ENCODE measurements at places on chromosomes 4 and X.

- DNase-seq = no peak
Observed at GRCh38 chr4:98618680-98619079, 39.7 kb downstream of the TSPAN5 start.

GRCh38 chr4:133856731-133857355 lies 344.7 kb downstream of the PABPC4L start:
- DNase-seq = no peak

DNA sequence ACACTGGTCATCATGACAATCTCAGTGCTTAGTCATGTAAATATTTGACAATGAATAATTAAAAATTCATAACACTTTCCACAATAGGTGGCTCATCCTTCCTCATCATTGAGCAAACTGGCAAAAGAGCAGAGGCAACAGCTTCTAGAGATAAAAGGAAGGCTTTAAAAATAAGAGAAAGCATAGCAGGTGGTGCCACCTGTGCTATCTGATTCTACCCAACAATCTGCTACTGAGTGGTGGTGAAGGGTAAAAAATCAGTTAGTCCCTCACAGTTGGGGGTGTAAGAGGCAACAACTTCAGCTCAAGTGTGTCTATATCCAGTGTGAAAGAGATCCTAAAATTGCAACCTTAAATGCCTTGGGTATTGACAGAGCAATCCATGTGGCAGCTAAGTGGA lies 280.1 kb upstream of the PPARGC1A start:
- DNase-seq = no peak

GRCh38 chr4:24443200-24443599 lies 141.2 kb downstream of the DHX15 start:
- no peak for DNase-seq

DNA sequence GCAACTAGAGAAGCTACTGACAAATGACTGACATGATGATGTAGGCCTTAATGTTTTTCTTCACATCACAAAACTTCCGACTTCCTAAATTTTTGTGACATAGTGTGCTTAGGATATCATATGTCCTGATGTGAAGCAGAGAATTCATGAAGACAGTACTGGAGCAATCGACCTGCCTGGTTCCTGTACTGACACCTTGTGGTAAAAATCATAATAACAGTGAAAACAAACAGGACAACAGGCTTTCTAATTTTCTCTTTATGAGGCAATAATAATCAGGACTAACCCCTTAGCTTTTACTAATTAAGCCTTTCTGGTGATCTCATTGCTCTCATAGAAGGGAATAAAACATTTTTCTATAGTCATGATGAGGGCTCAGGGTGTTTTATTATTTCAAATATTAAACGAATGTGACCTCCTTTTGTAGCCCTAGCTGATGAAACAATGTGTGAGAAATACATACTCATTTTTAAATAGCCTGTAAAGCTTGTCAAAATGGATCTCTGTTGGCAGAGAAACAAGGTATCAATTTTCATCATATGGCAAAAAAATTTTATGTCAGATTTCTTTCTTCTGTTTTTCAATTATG lies 158.4 kb downstream of the TENT5D start:
- DNase-seq = no peak

- no peak for DNase-seq
Observed at GRCh38 chr4:11608992-11609391, 180.3 kb upstream of the HS3ST1 start.

- DNase-seq = no peak
Observed at GRCh38 chrX:96756491-96756890, 71.8 kb downstream of the DIAPH2 start.

DNA sequence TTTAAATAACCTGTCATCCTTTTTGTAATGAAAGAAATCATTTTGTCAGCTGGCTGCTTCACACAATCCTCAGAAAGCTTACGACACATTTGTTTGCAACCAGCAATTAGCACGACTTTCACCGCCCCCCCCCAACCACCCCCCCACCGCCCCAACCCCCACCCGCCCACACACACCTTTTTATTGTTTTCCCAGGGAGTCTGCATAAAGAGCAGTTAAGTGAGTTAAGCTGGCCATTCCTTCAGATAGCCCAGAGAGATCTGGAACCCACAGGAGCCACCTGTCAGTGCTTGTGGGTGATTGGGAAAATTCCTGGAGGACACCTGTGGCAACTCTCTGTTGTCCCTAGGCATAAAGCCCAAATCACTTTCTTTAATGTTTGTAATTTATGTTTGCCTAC lies 175.7 kb upstream of the FMR1 start:
- no peak for DNase-seq

- no peak for DNase-seq
Observed at GRCh38 chr4:76963131-76963750, 13.7 kb downstream of the SEPTIN11 start.

DNA sequence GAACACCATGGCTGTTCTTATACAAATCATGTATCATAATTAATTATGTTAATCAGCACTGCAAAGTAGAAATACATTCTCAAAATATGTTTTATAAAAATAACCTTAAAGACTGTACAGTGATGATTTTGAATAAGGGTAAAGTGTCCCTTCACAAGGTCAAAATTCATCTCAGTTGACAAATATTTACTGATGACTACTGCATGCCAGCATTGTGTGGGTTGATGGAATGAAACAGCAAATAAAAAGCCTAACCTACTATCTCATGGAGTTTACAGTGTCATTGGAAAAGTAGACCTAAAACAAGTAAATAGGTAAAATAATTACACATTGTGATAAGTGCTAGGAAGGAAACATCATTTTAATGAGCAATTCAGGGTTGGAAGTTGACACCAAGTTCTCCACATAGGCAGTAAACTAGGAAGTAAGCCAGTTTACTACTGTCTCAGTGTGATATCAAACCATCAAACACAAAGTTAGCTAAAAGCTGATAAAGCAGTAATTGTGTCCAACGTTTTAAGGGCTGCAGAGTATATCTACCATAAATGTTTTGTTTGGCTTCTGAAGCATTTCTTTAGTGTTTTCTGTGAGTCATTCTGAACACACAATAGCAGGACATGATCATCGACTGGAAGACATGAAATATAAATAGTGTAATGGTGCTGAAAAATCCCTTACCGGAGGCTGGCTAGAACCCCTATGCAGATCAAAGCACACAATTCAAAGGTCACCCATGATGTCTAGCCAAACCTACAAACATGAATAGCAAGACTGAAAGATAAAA lies 221.8 kb downstream of the DACH2 start:
- no peak for DNase-seq

GRCh38 chr4:121794505-121795188 lies 6.5 kb upstream of the EXOSC9 start:
- no peak for DNase-seq

GRCh38 chr4:44146516-44146915 lies 302.1 kb downstream of the KCTD8 start:
- no peak for DNase-seq

DNA sequence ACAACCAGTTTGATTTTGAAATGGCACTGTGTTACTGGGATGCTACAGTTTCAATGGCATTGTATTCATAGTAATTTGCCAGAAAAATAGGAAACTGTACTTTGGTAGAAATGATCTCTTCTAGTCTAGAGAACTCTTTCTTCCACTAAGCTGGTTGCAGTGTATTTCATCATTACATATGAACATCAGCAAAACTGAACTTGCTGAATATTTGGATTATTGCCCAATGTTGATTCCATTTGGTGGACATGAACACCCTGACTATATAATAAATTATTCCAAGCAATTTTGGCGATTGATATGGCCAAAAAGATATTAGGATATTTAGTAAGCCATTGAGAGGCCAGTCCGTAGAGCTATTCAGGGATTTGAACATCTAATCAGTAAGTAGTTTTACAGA lies 191.8 kb upstream of the CXorf66 start:
- no peak for DNase-seq

- no peak for DNase-seq
Observed at GRCh38 chr4:54320826-54321685, 92.0 kb downstream of the PDGFRA start.

- DNase-seq = peak; percentile 4
Observed at GRCh38 chrX:51332188-51332942, at the start of gene NUDT10. NUDT10 (plus strand) TSS chrX:51332822; CDS start chrX:51332966, 144 bp downstream.

GRCh38 chr4:148152868-148153625 lies 289.2 kb downstream of the NR3C2 start:
- no peak for DNase-seq

DNA sequence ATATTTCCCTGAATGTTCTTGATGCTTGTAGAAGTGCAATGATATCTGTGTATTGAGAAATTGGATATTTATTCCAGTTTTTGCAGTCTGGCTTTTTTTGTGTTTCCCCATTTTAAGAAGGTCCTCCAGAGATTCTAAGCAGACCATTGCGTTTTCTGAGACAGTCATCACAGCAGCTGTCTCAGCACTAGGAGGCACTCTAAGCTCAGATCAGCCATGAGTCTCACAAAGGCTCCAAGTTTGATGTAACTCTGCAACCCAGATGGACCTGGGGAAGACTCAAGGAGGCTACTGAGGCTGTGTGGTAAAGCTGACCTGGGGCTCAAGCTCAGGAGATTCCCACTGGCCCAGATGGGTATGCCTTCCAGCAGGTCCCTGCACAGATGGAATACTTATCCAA lies 89.3 kb upstream of the CYLC1 start:
- DNase-seq = no peak

DNA sequence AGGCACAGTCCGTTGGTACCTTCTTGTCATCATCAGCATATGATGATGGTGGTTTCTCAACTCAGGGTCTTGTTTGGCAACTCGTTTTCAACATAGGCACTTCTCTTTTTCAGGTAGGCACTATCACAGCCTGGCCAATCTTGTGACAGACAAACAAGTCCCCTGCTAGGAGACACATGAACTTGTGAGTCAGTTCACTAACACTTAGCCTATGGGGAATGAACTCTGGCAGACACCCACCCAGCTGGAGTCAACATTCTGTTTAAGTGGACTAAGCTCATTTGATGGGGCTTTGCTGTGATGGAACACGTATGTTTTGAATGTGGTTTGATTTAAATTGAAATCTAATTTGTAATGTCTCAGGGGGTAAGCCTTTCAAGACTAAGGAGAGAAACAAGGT lies 100.7 kb upstream of the MAMLD1 start:
- DNase-seq = no peak

DNA sequence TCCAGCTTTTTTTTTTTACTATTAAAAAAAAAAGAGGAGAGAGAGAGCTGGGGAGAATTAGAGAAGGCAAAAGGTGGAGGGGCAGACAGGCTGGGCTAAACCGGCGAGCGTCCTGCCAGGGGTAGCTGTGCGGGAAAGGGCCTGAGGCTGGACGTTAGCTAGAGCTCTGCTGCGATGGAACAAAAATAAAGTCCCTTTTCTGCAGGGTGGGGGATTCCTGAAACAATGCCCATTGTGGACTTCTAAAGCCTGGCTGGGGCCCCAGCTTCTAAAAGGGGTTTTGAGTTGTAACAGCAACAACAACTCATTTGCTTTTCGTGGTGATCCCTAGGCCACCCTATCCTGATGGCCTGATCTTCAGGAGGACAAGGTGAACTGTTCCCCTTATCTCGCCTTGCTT lies 311.7 kb downstream of the FBXW7 start:
- DNase-seq = no peak

- DNase-seq = no peak
Observed at GRCh38 chr4:142809559-142809958, 36.5 kb downstream of the INPP4B start.

GRCh38 chr4:145097331-145097820 lies 620 bp downstream of the ANAPC10 start:
- DNase-seq = no peak

- no peak for DNase-seq
Observed at GRCh38 chr4:99574530-99575324, at the start of gene MTTP. MTTP (plus strand) TSS chr4:99574824; CDS start chr4:99574910, 86 bp downstream.

- no peak for DNase-seq
Observed at GRCh38 chrX:12741416-12741815, 49.8 kb upstream of the PRPS2 start.

GRCh38 chr4:57200799-57201327 lies 90.7 kb upstream of the IGFBP7 start:
- no peak for DNase-seq

- DNase-seq = no peak
Observed at GRCh38 chr4:169311643-169312365, 41.0 kb upstream of the SH3RF1 start.

DNA sequence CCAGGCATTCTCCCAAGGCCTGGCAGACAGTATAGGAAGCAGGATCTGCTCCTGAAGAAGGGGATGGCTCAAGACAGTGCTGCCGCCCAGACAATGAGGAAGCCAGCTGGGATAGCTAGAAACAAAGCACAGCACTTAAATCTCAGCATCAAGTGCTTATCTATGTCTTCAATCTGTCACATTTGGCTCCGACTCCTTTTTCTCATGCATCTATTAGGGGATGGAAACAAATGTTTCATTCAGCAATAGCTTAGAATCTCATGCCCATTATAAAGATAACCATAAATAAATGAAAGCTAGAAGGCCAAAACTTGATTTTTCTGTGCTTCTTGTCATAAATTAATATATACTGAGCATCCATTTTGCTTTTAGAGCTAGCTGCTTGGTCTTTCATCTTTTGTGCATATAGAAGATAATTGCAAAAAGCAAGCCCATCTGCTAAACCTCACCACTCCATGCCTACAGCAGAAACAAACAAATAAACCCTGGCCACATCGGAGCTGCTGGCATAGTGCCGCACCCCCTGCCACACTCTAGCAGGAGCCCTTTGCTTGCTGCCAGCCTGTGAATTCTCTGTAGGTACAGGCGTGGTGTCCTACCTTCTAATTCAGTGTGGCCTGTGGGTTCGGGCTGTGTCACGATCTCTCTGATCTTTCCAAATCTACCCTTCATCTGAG lies 75.9 kb downstream of the AASDH start:
- no peak for DNase-seq

GRCh38 chr4:53579826-53580225 lies 11.5 kb downstream of the LNX1 start:
- DNase-seq = no peak

DNA sequence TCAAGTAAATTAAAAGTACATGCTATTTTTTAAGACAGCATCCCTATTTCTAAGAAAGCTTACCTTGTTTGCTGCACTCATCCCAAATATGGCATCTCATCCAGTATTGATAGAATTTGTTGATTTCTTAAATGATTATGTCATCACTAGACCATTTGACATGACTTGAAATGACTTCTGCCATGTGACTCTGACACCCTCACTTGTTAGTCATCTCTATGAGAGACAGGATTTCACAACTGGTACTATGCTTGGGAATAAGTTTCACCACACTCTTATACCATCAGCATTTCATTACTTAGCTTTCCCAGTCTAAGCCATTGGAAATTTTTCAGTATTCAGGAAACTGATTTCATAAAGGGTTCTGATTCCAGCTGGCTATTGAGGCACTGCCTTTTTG lies 55.3 kb downstream of the TMPRSS11F start:
- DNase-seq = no peak

DNA sequence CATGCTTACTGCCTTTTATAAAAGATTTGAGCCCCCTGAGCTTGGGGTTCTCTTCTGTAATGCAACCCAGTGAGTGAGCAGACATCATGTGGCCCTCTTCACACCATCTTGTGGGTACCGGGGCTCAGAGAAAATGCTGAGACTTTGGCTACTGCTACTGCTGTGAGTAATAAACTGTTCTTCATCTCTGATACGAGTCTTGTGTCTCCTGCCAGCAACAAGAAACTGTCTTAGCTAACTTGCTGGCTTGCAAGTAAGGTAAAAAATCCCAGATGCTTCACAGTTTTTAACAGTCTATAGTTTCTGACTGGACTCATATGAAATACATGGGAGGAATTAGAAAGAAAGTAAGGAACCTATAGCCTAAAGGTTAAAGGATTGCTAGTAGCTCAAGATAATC lies 148.3 kb downstream of the GPC3 start:
- DNase-seq = no peak

GRCh38 chrX:23854122-23854521 lies 53.6 kb downstream of the APOO start:
- no peak for DNase-seq

GRCh38 chrX:17826609-17827496 lies 34.2 kb downstream of the RAI2 start:
- DNase-seq = no peak

- DNase-seq = no peak
Observed at GRCh38 chr4:41538887-41539498, 1.0 kb downstream of the LIMCH1 start.
